Stimulated activated CD4-positive, alpha-beta T cell treated with anti-CD3 and anti-CD28 coated beads, Interleukin-1b, Interleukin-23, amount 100 ng/mL, for 1 hour (primary cell): ENCODE measurements at places on chromosomes 3 and 15.

DNA sequence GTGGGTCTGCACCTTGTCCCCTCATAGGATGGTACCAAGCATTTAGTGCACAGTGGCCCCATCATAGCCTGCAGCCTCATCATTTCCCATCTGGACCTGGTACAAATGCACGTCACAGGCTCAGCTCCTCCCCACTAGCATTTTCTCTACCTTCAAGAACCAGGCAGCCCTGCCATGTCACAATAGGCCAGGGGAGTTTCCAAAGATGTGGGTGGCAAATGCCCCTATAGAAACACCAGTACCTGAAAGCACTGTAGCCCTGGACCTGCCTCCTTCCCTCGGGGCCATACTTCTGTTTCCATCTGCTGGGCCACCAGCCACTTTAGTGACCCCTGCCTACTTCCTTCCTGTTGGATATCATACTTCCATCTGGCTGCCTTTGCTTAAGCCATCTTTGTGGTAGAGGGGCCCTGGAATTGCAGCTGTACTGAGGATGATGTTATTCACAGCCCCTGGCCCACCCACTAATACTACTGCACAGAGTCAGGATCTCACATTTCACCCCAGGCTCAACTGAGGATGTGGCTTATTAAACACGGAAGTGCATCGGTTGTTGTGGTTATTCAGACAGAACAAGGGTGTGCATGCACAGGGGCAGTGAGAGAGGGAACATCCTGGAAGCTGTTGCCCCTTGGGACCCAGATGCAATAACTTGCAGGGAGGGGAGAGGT is 3.8 kb downstream of the TCTA start:
- peak; percentile 7 for DNase-seq

DNA sequence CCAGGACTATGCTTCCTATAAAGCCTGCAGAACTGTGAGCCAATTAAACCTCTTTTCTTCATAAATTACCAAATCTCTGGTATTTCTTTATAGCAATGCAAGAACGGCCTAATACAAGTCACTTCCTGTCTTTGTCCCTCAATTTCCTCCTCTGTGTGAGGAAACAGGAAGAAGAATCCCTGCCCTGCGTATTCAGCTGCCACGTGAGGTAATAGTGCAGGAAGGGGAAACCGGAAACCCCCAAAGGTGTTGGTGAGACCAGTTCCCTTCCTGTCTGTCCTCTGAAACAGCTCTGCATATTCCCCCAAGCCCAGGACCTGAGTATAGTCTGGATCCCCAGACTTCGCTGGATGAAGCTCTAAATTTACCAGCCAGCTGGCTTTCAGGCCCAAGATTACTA is 18.1 kb upstream of the PTPN23 start:
- no peak for DNase-seq

DNA sequence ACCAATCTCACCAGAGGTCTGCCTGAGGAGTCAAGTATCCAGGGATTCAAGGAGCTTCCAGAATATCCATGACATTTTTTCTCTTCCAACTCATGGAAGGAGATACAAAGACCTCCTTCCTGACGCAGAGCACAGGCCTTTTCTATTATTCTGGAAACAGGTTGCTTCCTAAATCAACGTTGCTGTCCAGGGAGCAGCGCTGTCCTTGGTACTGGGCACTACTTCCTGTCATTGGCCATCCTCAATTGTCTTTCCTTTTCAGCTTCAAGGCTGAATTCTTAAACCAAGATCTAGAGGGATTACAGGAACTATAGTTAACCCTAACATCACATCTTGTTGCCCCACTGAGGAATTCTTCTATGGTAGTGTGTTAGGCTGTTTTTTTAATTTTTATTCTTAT is 50.4 kb upstream of the TBC1D21 start:
- DNase-seq = no peak

DNA sequence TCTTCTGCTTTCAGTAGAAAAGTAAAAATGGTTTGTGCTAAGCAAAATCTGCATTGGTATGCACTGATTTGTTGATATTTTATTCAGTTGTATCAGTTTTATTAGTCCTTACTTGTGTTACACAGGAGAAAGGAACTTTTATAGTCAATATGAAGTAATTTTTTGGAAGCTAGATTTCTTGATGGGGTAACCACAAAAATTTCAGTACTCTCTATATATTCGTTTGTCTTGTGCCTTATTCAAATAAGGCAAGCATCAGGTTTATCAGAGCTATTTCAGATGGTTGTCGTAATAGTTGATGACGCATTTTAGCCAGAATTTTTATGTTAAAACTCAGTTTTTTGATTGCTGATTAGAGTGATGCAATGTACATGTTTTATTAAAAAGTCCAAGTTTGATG is 50.7 kb upstream of the NIPA1 start:
- DNase-seq = no peak

GRCh38 chr3:126982126-126982470 is 817 bp upstream of the PLXNA1 start:
- DNase-seq = peak; percentile 14

DNA sequence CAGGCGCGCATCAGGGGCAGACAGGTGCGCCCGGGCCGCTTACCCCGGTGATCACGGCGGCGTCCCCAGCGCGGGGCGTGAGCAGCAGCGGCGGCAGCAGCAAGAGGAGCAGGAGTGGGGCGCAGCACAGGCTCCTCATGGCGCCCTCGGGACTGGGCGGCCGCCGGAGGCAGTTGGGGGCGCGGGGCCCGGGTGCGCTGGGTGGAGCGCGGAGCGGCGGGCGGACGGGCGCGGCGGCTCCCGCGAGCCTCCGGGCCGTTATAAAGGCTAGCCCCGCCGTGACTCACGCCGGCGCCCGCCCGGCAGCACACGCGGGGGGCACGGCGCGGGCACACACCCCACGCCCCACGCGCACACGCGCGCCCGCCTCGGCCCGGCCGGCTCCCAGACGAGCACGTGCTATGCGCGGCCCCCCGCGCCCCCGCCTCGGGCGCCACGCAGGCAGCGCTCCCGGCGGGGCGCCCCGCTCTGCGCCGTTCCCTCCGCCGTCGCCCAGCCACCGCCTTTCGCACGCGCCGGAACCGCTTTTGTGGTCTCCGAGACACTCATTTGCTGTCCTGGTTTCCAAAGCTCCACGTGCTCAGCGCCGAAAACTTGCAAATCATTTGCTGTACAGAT is at the start of gene PROK2:
PROK2 (minus strand) TSS at position 235 of the 618 bp plus-strand sequence; CDS start at position 139, 96 bp downstream.
- no peak for DNase-seq

- DNase-seq = no peak
These were observed 22.9 kb downstream of the MRAS start for GRCh38 chr3:138371070-138371965.
